ENCODE measurements at places on chromosomes 6 and 20.

DNA sequence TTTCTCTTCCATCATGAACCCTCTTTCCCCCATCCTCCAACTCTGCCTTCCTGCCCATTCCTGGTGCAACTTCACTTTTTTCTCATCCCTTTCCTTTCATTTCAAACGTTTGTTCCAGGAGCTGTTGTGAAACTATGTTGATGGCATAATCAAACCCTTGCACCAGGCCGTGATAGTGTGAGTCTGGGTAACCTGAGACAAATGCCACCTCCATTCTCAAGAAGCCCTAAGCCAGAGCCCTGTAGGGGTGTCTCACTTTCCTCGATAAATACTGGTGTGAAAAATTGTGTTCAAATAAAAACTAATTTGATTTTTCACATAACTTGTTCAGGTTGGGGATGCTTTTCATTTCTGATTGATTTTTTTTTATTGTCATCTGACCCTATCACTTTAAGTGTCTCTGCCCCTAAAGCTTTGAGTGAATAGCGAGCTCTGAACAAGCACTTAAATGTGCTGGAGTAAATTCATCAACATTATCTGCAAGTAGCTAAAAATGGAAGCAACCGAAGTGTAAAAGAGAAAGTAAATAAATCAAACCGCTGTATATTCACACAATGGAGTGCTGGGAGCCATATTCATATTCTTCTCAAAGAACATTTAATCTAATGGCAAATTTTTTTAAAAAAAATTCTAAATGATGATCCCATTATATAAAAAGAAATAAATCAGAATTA is 303.1 kb upstream of the CDYL start:
- DNase-seq: no peak

GRCh38 chr20:18596270-18596669 is 8.4 kb downstream of the DTD1 start:
- DNase-seq: no peak

- DNase-seq: no peak
Observed at GRCh38 chr20:47821481-47822100, 36.3 kb upstream of the SULF2 start.

DNA sequence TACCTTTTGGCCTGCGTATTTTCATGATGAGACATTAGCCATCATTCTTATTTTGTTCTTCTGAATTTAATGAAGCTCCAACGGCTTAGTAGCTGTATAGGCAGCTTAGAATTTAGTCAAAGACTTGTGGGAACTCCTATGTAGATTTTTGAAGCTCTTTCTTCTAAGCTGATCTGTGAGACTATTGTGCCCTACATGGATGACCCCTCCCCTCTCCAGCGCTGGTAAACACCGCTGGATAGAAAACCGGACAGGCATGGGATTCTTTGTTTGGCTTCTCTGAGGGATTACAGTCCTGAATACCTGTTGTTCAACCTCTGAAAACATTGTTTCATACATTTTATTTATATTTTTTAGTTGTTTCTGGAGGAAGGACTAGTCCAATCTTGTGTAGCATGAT is 1353.4 kb downstream of the GRIK2 start:
- DNase-seq: no peak

- no peak for DNase-seq
Observed at GRCh38 chr6:159100395-159101182, 55.8 kb upstream of the TAGAP start.

DNA sequence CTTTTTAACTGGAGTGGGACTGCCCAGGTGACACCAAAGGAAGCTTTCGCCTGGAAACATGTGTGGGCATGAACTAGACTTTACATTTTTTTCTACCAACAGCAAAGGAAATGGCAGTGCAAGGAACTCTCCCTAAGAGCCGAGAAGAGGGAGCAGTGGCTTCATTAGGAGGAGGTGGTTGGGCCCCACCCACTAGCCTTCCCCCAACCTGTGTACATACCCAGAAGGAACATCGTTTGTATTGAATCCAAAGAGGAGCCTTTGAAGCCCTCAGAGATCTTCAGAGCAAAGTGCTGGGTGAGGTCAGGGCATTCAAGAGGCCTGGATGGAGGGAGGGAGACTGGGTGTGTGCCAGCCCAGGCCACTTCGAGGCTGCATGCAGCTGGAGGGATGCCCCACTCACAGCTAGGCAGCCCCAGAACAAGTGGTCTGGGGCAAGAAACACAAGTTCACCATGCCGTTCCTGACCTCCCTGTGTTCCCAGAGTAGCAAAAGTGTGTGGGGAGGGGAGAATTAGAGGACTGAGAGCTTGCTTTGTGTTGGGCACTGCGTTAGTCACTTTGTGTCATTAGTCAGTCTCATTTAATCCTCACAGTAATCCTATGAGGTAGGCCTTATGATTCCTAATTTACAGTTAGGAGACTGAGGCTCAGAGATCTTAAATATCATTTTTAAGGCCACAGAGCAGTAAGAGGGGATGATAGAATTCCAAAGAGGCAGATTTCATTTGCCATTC is 191.6 kb upstream of the SUPT3H start:
- no peak for DNase-seq

- DNase-seq: no peak
Observed at GRCh38 chr6:111838749-111839484, 34.3 kb downstream of the FYN start.

- DNase-seq: no peak
Observed at GRCh38 chr20:32988008-32988407, 16.2 kb downstream of the SUN5 start.

- no peak for DNase-seq
Observed at GRCh38 chr6:29945281-29945820, 3.0 kb downstream of the HLA-A start.

DNA sequence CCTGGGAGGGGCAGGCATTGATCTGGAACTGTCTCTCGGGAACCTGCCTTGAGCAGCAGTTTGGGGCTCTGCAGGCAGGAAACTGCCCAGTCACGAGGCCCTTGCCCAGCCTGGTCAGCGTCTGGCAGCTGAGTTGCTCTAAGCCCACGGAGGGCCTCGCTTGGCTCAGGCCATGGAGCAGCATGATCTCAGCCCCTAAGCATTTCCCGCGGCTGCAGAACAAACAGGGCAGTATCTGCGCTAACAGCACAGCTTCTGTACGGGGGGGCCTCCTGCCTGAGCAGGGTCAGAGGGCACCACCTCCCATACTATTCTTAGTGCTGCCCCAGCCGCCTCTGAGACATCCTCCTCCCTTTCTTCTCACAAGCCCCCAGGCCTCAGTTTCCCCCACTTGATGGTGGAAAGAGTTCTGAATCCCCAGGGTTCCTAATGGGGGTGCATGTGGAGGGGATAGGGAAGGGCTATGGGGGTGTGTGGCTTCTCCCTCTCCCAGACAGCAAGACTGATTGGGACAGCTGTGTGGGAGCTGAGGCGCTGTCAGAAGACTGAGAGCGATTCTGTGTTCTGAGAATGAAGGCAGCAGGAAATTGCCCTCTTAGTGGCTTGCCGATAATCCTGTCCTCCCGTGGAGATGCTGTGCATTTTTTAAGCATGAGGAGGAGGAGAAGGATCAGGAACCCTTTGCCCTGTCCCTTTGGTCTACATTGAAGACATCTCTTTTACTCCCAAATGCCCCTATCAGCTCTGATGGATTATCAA is 46.4 kb downstream of the MOCS1 start:
- DNase-seq: no peak

DNA sequence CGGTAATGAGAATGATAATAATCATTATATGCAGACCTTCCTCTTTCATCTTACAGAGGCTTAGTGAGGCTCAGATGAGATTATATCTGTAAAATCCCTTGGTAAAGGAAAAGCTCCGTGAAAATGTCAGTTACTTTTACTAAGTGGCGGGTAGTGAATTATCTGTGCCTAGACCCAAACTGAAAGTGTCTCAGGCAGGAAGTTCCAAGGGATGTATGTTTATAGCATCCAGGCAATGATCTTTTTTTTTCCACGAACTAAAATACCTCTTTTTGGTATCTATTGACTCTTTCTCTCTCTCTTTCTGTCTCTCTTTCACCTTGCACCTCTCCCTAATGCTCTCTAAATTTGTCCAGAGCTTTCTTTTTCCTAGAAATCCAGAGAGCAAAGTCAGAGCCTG is 5.0 kb downstream of the TCF21 start:
- no peak for DNase-seq

DNA sequence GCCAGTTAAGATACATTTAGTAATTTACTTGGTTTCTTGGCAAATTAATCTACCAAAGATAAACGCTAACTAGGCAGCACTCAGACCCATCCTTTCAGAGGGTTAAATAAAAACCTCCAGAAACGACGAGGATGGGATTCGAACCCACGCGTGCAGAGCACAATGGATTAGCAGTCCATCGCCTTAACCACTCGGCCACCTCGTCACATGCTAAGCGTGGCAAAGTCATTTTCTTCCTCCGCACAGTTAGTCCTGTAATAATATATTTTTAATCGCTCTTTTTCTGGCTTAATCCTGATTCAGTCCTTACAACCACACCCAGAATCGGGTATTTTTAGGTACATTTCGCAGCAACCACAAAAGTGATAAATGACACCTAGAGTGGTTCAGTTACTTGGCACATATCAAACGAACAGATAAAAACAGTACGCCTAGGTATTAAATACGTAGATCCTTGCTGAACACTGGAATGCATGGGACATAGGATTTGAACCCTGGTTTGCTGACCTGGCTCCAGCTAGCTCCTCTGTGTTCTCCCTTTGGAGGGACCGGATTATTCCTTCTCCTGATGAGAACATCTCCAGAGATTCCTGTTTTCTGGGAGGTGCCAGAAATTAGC is 71.6 kb downstream of the GPX5 start:
- DNase-seq: no peak

- no peak for DNase-seq
Observed at GRCh38 chr6:11043378-11043960, 636 bp downstream of the ELOVL2 start.

DNA sequence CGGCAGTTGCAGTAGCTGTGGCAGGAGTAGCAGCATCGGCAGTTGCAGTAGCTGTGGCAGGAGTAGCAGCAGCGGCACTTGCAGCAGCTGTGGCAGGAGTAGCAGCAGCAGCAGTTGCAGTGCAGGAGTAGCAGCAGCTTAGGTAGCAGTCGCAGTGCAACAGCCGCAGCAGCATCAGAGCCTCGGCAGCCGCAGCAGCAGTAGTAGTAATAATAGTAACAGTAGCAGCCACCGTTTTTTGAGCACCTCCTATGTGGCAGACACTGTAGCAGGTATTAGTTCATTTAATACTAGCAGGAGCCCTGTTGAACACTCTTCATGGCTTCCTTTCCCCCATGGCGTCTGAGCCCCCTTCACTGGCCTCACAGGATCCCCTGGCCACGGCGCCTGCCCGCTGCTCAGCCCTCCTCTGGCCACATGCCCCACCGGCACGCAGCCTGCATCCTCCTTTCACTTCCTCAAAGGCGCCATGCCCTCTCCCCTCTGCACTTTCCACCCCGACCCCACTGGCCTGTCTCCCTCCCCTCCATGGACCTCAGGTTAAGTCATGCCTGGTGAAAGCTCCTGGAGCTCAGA is 19.1 kb upstream of the IRF4 start:
- no peak for DNase-seq

DNA sequence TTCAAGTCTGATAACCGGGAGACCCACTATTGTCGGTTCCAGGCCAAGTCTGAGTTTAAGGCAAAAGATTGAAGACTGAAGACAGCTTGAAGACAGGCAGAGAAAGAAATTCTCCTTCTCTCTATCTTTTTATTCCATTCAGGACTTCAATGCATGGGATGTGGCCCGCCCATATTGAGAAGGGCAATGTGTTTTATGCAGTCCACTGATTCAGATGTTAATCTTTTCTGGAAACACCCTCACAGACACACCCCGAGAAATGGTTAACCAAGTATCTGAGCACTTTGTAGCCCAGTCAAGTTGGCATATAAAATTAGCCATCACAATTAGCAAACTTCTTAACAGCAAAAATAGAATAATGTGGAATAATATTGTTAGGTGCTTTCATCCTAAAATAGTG is 75.5 kb upstream of the FABP7 start:
- no peak for DNase-seq

DNA sequence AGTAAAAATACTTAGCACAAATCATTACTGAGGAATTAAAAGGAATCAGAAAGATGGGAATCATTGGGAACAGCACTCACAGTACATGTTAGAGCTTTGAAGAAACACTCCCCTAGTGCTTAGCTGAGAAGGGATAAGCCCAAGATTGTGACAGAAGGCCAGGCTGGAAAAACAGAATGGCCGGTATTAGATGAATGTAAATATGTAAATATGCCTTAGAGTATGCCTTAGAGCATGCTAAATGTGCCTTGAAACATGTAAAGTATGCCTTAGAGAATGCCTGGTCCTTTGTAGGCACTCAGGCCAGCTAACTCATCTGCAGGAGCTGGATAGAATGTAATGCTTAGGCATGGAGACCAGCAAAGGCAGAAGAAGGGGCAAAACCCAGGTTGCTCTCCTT is 10.6 kb upstream of the TENT5A start:
- no peak for DNase-seq

DNA sequence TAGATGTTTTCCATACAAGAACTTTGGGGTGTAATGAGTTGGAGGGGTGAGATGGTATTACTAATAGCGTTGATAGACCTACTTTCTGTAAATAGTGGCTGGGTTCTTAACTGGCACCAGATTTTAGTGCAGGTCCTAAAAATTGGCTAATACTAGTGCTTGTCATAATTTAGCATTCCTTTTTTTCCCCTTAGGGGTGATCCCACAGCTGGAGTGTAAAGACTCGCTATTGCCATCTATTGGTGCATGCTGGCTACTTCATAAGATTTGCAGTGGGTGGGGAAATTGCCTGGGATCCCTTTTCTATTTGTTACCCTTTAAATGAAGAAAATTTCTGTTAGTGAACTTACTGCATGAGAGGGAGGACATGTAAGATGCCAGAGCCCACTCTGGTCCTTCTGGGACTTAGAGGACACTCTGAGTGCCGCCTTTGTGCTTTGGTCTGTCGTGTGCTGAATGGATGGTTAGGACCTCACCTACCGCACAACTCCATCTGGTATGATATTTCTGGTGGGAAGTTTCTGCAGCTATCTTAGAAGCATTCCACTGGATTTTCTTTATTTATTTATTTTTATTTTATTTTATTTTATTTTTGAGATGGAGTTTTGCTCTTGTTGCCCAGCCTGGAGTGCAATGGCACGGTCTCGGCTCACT is 195.5 kb downstream of the JARID2 start:
- DNase-seq: no peak

DNA sequence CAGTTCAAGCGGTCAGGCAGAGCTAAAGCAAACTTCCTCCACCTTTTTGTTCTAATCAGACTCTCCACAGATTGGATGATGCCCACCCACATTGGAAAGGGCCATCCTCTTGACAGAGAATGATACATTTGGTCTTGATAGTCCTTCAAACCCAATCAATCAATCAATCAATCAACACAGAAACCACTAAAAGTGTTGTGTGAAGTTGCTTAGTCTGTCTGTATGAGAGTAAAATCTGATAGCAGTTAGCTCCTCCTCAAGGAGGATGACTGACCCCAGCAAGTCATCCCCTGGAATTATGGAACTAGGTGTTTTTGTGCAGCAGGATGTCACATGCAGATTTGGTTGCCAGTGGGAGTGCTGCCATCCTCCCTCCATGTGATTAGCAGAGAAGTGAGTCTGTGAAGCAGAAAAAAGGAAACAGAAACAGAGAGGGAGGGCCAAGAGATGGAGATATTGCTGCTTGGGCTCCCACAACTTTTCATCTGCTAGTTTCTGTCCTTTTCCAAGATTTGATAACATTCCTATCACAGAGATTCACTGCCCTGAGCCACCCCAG is 32.0 kb upstream of the SSTR4 start:
- DNase-seq: no peak

- no peak for DNase-seq
Observed at GRCh38 chr6:156080371-156080770, 624.7 kb upstream of the NOX3 start.

GRCh38 chr20:49381558-49382493 is 100.6 kb downstream of the KCNB1 start:
- DNase-seq: no peak
